ENCODE measurements at places on chromosomes 2 and 18.

DNA sequence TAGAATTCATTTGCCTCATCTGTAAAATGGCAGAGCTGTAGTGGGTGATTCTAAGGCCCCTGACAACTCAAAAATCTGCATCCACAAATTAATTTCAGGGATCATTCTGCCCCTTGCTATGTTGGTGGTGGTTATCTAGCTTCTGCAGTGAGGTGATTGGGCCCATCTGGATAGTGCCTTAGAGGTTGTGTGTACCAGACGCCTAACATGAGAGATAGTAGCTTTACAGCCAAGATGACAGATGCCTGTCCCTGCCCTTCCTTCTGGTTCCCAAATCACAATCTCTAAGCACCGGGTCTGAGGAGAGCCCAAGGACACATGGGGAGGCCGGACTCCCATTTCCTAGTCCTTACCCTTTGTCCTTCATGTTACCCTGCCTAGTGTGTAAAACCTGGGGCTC lies 51.1 kb upstream of the TNP1 start:
- no peak for DNase-seq

- DNase-seq: no peak
These were observed 145.8 kb upstream of the HS6ST1 start for GRCh38 chr2:128464456-128464855.

DNA sequence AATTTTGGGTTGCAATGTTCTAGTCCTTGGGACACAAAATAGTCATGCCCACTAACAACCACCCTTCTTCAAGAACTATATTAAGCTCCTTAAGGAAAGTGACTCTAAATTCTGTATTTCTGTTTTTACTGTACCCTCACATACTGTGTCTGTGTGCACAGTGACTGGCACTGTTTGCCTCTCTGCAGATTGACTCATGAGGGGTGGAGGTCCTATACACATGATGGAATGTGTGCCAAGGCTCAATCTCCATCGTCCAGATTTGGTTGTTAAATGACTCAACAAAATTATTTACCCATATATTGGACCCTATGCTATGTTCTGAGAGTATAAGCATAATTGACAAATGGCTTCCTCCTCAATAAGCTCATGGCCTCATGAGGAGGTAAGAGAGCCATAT lies 126.6 kb upstream of the CWC22 start:
- no peak for DNase-seq

GRCh38 chr2:88054782-88055370 lies 707 bp downstream of the KRCC1 start:
- peak; percentile 33 for DNase-seq

- no peak for DNase-seq
These were observed 44.3 kb upstream of the MRPL33 start for GRCh38 chr2:27727257-27727656.

DNA sequence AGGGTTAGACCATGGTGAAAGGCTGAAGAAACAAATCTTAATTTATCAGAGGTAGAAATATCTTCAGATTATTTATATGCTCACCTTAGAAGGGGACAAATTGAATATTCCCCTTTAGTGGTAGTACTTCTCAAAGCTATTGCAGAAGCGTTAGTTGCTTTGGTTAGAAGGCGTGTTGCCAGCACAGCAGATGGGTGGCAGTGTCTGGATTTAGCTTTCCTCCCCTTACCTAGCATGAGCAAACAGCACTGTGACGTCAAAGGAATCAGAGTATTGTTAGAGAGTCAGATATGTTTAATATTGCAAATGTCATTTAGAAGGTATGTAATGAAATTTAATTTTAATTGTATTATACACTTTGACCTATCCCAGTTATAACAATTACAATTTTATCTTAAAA lies 27.2 kb upstream of the GALR1 start:
- DNase-seq: no peak

- DNase-seq: peak; percentile 77
These were observed at the start of gene SDC1 for GRCh38 chr2:20224716-20225293. TSS of gene SDC1 (minus strand) at chr2:20225130. CDS start at chr2:20224867, 263 bp downstream.

DNA sequence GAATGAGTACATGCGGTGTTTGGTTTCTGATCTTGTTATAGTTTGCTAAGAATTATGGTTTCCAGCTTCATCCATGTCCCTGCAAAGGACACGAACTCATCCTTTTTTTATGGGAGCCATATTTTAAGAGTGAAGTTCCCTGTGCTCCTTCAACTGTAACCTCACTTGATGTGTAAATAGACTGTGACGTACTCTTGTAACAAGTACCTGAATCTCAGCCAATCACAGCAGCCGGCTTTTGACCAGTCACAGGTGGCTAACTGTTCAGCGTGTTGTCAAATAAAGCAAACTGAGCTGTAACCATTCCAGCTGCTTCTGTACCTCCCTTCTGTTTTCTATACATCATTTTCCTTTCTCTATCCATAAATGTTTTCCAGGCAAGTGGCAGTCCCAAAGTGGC lies 774.3 kb upstream of the HS6ST1 start:
- DNase-seq: no peak

GRCh38 chr18:9413576-9413975 lies 61.7 kb upstream of the RALBP1 start:
- DNase-seq: peak; percentile 64

GRCh38 chr18:59783138-59783537 lies 85.9 kb upstream of the CCBE1 start:
- no peak for DNase-seq

GRCh38 chr2:8456151-8457091 lies 225.4 kb upstream of the ID2 start:
- DNase-seq: peak; percentile 25

- DNase-seq: no peak
These were observed 118.5 kb upstream of the TACR1 start for GRCh38 chr2:75317802-75318201.

DNA sequence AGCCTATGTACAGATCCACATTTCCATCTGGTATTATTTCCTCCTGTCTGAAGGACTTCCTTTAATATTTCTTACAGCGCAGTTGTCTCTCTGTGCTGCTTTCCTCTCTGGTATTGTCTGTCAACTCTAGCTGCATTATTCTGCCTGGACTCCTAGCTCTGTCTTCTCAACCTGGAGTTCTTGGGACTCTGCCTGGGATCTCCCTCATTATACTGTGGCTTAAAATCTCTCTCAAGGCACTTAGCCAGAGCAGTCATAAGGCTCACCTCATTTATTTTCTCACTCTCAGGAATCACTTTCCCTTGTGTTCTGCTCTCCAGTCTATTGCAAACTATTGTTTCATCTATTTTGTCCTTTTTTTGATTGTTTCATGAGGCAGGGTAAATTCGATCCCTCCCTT lies 850.4 kb downstream of the ERBB4 start:
- no peak for DNase-seq

GRCh38 chr2:26184555-26185303 lies 11.8 kb downstream of the GAREM2 start:
- DNase-seq: peak; percentile 92

GRCh38 chr18:48293954-48294898 lies 115.0 kb downstream of the ZBTB7C start:
- peak; percentile 82 for DNase-seq

DNA sequence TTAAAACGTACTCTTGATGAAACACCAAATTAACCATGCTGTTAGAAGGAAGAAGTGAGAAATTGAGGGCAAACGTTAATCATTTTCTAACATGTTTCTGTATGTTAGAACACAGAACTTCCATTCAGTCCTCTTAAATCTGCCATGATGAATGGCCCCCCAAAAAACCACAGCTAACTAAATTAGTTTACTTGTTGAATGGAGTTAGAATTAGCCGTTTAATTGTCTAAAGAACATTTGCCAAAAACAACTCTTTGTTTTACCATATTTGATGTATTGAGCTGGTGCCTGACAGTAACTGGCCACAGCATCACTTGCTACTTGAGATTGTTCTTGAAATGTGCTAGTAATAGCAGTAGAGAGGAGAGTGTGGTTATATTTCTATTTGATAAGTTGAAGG lies 12.7 kb downstream of the CCNYL1 start:
- no peak for DNase-seq

DNA sequence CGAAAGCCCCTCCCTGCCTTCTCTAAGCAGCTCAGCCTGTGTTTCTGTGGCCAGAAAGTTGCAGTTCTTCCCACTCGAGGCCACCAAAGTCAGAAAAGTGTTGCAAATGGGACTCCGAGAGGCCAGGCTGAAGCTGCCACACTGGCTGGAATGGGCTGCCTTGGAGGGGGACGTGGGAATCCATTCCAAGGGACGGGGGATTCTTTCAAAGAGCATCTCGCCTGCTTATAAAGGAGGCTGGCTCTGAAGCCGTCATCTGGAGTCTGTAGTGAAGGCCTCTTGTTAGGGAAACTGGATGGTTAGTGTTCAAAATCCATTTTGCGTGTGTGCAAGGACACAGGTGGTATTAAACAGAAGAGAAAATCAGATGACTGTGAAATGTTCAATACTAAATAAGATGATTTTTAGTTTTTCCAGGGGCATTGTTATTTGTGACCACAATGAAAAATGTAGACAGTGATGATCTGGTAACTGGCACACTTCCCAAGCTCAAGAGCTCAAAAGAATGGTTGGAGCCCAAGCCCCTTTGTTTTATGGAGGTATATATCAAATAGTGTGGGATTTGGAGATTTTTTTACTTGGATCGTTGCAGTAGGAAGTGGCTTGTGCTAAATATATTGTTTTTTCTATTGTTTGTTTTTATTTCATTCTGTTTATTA lies 782 bp downstream of the FAM228B start:
- peak; percentile 69 for DNase-seq

DNA sequence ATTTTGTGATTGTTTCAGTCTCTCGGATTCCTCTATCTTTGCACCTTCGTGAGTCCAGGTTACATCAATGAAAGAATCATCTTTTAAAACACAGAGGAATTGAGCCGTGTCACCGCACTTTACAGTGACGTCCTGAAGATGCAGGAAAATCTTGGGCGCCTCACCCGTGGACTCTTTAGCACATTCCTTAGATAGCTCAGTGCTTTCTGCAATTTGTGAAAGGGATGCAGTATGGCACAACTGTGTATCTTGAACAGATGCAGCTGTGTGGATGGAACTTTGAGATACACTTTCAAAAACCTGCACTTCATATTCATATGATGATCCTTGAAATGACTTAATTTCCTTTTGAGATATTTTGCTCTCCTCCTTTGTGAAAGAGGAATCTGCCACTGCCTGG lies 50.9 kb downstream of the TTN start:
- no peak for DNase-seq

DNA sequence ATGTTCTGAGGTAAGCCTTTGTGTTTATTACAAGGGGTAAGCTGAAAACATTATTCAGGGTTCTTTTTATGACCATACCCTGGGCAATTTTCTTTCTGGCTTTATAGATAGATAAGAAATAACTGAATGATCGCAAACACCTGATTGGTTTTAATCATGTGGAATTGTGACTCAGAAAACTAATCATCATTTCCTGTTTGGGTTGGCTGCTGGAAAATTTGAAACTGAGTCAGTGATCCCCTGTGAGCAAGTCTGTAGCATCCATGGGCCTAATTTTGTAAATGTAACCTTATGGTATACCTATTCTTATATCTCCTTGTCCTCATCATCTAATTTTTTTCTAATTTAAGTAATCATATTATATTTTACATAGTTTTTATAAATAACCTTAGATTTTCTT lies 34.3 kb downstream of the CCDC68 start:
- DNase-seq: no peak

DNA sequence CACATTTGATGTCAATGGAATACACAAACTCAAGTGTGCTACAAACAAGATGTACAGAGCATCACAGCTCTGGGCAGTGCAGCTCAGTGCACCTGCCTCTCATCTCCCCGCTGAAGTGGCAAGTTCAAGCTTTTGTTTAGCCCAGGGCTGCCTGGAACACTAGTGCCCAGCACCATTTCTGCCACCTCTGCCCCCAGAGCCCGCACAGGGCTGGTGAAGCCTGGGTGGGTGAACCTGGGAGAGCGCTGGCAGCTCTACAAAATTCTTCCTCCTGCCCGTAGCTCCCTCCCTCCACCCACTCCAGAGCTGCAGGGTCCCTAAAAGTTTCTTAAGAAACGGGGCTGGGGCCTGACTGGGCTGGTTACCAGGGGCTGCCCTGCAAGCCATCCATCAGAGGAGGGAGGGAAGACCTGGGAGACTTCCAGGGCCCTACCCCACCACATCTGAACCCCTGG lies 1.5 kb downstream of the HES6 start:
- DNase-seq: no peak

DNA sequence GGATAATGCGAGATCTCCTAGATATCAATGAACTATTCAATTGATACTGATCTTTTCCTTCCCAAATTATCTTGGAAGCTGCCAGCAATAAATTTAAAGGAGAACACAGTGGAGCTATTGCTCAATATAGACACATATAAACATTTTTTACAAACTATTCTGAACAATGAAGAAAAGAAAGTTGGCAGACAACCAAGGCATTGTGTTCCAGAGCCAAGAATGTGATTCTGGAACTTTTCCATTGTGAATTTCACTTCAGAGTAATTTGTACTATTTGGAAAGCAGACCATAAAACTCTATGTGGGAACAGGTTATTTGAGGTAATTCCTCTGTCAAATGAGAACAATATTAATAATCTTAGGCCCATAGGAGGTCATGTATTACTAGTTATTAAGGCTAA lies 588.2 kb downstream of the IRS1 start:
- DNase-seq: no peak

- peak; percentile 80 for DNase-seq
These were observed 195.5 kb downstream of the ANAPC1 start for GRCh38 chr2:111688482-111688881.

All from femur (tissue), 1 donor.